ENCODE measurements at places on chromosomes 2 and 18.
A peak's percentile ranks its signal among the peaks of the same experiment; 100 is the strongest.

GRCh38 chr2:240155048-240155744 is 14.7 kb upstream of the OTOS start:
- no peak for DNase-seq

DNA sequence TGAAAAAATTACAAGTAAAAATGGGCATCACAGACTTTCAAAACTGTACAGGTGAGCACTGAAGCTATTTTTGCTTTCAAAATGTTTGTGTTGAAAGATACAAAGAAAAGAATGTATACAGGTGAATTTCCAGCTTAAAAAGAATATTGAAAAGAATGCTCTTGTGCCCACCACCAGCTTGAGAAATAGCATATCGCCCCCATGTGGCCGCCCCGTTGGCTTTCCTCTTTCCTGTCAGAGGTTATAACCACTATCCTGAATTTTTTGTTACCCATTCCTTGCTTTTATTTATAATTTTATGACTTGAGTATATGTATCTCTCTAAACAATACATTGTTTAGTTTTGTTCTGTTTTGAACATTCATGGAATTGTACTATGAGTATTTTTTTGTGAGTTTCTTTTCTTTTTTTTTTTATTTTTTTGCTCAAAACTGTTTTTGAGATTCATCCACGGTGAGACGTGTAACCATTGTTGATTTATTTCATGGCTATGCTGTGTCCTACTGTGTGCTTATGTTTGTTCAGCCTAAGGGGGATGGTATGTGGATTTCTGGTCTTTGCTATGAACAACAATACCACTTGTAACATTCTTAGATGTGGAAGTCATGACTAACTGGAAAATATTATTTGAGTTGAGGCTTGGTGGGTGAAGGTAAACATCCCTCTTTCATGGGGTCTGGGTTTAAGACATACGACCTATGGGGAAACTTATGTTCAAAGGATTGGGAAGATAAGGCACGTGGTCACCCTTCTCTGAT is 11.6 kb downstream of the TRPM8 start:
- DNase-seq, result peak; percentile 24

- DNase-seq, result no peak
These were observed at the start of gene SERPINB13 for GRCh38 chr18:63586966-63587365. TSS of gene SERPINB13 (plus strand) at chr18:63587343. CDS start at chr18:63588668, 1,325 bp downstream.

GRCh38 chr2:2703762-2704427 is 372.8 kb upstream of the MYT1L start:
- no peak for DNase-seq

DNA sequence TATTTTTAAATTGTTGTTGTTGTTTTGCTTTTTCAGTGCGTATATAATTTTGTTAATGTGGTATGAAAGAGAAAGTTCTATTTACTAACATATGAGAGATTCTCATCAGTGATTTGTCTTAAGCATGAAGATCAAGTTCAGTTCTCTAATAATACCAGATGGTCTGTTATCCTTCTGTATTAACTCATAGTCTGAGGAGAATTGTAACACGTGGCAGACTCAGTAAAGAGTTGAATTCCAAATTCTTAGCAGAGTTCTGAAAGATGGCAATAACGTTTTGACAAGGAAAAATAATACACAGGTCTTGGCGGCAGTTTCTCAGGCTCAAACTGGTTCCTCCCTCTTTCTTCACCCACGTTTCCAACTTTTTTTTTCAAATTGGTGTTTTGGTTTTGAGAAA is 17.2 kb upstream of the COL3A1 start:
- no peak for DNase-seq

GRCh38 chr2:234550511-234551107 is 53.7 kb upstream of the ARL4C start:
- peak; percentile 22 for DNase-seq

- no peak for DNase-seq
These were observed 241.0 kb upstream of the COPS8 start for GRCh38 chr2:236844711-236845110.

GRCh38 chr2:46858702-46859090 is 56.9 kb downstream of the MCFD2 start:
- no peak for DNase-seq

- DNase-seq, result no peak
These were observed 748.7 kb upstream of the CHAC2 start for GRCh38 chr2:53018825-53019425.

- no peak for DNase-seq
These were observed 75.6 kb downstream of the TPO start for GRCh38 chr2:1488851-1489250.

GRCh38 chr2:64491426-64491825 is 32.7 kb upstream of the AFTPH start:
- DNase-seq, result no peak

- DNase-seq, result no peak
These were observed 180.2 kb upstream of the TWIST2 start for GRCh38 chr2:238667639-238668038.

DNA sequence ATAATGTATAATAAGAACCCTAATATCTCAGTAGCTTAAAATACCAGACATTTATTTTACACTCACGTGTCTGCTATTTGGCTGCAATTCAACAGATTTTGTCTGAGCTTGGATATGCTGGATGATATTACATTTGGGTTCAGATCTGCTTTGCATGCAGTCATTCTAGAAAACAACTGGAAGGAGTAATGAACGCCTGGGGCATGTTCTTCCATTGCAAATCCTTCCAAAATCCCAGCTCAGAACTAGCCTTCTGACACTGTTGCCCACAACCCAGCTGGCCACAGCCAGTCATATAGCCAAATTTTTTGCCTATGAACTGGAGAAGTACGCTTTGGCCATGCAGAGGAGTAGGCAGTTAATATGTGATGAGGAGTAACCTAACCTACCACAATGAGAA is 597.8 kb upstream of the VRK2 start:
- no peak for DNase-seq

DNA sequence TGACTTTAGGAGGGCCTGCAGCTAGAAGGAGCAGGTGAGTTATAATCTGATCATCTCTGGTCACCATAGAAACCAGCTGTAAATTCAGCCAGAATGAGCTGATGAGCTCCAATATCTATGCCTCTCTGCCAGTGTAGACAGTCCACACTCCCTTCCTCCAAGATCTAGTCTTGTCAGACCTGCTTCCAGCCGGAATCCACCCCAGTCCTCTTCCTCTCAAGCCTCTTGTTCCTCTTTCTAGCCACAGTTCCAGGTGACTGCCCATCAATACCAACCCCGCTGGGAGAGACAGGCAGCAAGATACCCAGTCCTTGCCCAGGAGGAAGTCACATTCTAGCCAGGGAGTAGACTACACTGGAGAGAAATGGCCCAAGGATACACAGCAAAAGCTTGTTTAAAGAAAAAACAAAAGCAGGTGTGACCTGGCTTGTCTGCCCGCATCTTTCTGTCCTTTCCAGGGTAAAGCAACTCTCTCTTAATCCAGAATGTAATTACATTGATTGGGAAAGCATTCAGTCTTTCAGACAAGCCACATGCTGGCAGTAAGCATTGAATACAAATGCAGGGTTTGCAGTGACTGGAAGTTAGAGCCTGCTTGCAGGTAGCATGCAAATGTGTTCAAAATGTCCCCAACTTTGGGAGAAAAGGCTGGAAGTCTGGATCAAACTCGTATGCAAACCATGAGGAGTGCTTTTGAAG is 9.0 kb upstream of the SLC35F6 start:
- no peak for DNase-seq

DNA sequence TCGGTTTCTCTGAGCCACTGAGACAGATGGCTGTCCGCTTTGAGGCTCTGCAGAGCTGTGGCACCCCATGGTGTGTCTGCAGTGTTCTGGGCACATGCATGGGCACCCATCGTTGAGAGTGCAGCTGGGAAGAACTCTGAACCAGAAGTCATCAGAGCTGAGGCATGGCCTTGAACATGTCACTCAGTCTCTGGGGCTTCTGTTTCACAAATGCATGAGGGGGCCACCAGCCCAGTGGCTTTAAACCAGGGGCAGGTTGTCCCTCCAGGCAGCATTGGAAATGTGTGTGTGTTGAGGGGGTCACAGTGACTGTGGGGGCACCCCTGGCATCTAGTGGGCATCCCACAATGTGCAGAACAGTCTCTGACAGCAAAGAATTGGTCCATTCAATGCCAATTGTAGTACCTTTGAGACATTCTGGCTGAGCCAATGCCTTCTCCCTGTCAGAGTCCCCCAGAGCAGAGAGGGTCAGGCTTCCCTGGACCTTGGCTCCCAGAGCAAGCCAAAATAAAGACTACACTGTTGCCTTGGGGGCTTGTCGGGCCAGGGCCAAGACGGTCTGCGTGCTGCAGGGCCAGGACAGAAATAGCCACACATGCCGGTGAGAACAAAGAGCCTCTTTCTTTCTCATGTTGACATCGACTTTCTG is 9.3 kb upstream of the PSMD1 start:
- no peak for DNase-seq

- no peak for DNase-seq
These were observed 5.3 kb downstream of the NGEF start for GRCh38 chr2:233007739-233008138.

GRCh38 chr2:235505181-235505741 is 11.4 kb downstream of the AGAP1 start:
- no peak for DNase-seq

DNA sequence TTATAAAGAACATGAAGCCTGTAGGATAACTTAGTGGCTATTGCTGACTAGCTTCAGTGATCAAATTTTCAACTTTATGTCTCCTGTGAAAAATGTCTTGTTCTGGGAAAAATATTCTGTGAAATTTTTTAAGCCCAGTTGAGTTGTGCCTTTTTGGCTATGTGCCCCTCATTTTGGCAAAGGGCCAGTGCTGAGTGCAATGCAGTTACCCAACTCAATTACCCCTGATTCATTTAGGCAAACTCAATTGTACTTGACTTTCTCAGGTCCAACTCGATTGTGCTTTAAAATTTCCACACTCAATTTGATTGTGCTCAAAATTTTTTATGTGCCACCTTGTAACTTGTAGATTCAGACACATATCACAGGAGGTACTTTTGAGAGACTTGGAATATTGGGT is 548.8 kb upstream of the NRP2 start:
- DNase-seq, result no peak

- DNase-seq, result no peak
These were observed 967.5 kb upstream of the PIK3C3 start for GRCh38 chr18:40987581-40987980.

DNA sequence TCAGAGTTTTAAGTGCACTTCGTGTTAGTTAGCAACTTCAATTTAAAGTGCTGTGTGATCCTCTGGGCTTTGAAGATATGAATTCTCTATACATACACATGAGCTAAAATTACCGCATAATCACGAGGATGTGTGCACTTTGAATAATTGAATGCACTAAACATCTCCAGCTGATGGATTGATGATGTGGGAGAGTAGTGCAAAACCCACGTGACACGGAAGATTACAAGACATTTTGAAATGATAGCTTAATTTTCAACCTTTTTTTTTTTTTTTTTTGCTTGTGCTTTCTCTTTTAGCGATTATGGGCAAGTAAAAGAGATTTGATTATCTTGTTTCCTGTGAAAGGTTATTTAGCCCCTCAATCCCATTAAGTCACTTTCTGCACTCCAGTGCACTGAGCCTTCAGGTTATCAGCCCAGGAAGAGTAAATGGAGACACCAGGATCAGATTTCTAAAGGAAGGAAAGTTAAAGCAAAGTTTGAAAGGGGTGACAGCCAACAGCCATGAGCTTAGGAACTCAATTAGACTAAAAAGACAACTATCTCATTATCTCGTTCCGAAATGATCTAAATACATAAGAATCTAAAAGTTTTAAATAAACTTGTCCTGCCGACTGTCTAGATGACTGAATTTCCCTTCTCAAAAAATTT is 81.6 kb downstream of the CDK15 start:
- DNase-seq, result no peak

GRCh38 chr2:1603521-1603920 is 140.8 kb downstream of the PXDN start:
- no peak for DNase-seq

GRCh38 chr2:132780651-132781050 is 110.6 kb upstream of the LYPD1 start:
- DNase-seq, result no peak

DNA sequence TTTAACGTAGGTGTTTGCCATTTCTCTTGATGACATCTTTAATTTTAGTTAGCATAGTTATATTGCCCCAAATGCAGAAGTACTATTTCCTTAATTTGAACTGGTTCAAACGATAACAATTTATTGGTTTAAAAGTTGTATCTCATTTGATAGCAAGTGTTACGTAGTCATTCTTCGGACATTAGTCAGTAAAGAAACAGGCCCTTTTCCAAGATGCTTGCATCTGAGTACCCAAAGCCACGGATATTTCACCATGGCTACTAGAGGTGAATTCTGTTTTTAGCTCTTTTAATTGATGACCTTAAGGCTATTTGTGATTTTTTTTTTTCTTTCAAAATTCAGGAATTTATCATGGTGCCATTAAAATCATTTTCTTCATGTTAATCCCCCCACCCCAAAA is 32.1 kb downstream of the GLS start:
- DNase-seq, result no peak

- no peak for DNase-seq
These were observed 309.1 kb upstream of the COL3A1 start for GRCh38 chr2:188664951-188665595.

DNA sequence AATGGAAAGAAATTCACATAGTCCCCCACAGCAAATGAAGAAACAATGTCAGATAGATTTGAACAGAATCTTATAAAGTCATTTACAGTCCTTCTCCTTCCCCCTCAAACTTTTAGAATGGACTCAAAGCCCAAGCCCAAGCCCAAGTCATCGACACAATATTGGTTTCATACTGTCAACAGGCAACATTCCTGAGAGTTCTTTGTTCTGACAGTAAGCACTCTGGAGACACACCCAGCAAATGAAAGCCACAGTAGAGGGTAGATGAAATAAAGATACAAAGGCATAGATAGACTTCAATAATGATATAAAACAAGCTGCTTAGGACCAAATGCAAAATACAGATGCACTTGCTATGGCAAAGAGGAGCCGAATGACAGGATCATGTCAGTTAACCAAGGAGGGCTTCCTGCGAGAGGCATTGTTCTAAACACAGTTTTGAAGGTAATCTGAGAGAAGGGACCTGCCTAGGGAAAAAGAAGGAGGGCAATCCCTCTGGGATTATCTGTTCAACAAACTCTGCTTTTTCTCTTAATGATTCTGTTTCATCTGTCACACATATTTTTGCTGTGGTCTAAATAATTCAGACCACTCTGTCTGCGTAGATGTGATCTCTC is 97.1 kb upstream of the MAP4K3 start:
- no peak for DNase-seq

GRCh38 chr18:48860269-48861180 is 90.2 kb downstream of the SMAD7 start:
- no peak for DNase-seq
